ENCODE measurements at places on chromosomes 5 and 9. TPM values are rescaled to one million over a fixed set of nuclear protein-coding genes. Genes with fewer than 3 reads are reported as not detected.

The PRDM9 gene
- polyA plus RNA-seq: not detected

The CCDC152 gene
- polyA plus RNA-seq: 24.6 TPM

- H3K27me3 ChIP-seq: no peaks in the 10 kb centered on the region
- no peak for DNase-seq
- H3K4me3 ChIP-seq: no peak overlapping the region
- H3K27ac ChIP-seq: no peak overlapping the region
These were observed 52.4 kb downstream of the SEC61B start for GRCh38 chr9:99274495-99274894.

DNA sequence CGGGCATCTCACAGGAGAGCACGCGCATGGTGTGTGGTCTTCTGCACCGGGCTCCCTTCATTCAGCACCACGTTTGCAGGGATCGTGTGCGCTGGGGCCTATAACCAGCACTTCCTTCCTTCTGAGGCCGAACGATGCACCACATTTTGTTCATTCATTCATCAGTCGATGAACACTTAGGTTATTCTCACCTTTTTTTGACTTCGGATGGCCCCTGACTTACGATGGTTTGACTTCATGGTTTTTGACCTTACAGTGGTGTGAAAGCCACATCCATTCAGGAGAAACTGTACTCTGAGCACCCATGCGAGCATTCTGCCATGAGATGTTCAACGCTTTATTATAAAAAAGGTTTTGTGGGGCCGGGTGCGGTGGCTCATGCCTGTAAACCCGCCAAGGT is 27.5 kb downstream of the TSPAN17 start:
- H3K4me3 ChIP-seq: no peak overlapping the region
- DNase-seq: no peak
- no peaks in the 10 kb centered on the region for H3K36me3 ChIP-seq
- H3K27ac ChIP-seq: no peak overlapping the region

DNA sequence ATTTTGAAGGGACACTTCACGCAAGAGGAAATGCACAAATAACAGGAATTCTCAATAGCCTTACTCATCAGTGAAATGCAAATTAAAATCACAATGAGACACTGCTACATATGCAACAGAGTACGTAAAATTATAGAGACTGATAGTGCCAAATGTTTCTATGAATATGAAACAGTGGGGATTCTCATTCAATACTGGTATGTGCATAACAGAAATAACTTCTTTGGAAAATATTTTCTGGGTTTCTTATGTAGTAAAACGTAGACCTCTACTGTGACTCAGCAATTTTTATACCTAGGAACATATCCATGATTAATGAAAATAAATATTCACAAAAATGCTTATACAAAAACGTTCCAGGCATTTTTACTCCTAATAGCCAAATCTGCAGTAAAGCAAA is 1625.2 kb downstream of the MAT2B start:
- no peak overlapping the region for H3K4me3 ChIP-seq
- H3K36me3 ChIP-seq: no peaks in the 10 kb centered on the region
- H3K27ac ChIP-seq: no peak overlapping the region
- no peaks in the 10 kb centered on the region for H3K4me1 ChIP-seq
- no peak for DNase-seq

GRCh38 chr5:142845402-142845921 is 75.3 kb downstream of the ARHGAP26 start:
- H3K27me3 ChIP-seq: no peaks in the 10 kb centered on the region
- no peak for DNase-seq
- peaks cover 54% of the 10 kb centered on the region for H3K4me1 ChIP-seq

DNA sequence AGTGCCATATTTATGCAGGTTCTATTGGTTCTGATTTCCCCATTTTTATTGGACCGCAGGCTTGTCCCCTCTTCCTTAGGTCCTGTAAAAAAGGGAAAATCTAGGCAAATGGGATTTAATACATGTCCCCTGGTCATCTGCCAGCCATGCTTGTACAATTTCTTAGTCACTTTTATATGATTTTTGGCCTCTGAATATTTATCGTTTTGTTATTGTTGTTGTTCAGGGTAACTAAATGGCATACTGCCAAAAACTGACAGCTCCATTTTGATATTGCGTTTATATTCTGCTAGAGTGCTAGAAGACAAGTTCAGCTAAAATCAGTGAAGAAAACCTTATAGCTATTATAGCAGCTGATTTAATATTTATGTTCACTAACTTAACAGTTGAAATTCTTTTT is 770.2 kb upstream of the FAM174A start:
- no peaks in the 10 kb centered on the region for H3K27me3 ChIP-seq
- no peaks in the 10 kb centered on the region for H3K4me1 ChIP-seq
- H3K4me3 ChIP-seq: no peak overlapping the region
- H3K36me3 ChIP-seq: no peaks in the 10 kb centered on the region

GRCh38 chr9:98916660-98917059 is 27.0 kb upstream of the COL15A1 start:
- no peak overlapping the region for H3K27ac ChIP-seq
- no peaks in the 10 kb centered on the region for H3K27me3 ChIP-seq
- no peak for DNase-seq
- H3K4me1 ChIP-seq: peaks cover 4% of the 10 kb centered on the region

DNA sequence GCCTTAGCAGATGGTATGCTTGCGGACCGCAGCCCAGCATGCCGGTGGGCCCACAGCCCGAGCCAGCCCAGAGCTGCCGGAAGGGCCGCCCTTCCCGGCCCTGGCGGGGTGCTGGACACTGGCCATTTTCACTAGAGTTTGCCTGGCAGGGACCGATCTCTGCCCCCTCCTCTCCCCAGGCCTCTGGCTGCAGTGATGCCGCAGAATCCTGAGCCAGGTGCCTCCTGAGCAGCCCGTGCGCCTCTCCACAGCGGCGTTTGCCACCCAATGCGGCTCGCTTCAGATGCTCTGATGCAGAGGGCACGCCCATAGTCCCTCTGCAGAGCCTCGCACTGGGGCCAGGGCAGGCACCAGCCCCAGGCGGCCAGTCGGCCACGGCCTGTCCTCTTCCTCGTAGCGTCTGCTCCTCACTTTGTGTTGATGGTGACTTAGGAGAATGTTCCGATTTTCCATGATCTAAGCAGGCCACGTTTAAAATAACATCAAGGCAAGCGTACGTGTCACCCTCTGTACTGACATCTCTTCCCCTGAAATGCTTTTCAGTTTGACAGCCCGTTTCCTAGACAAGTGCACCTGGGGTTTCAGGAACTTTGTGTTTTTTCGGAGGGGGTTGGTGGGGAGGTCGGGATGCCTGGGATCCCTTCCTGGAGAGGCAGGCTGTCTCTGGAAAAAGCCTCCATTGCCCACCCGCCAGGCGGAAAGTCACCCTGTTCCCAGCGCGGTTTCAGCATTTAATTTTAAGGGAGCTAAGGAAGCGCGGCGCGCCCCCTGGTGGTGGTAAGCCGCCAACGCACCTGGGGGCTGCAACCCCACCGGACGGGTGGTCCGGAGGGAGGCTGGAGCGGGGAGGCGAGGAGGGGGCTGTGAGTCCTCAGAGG is 29.8 kb upstream of the HMCN2 start:
- H3K36me3 ChIP-seq: no peaks in the 10 kb centered on the region
- no peak overlapping the region for H3K4me3 ChIP-seq
- H3K27ac ChIP-seq: no peak overlapping the region
- no peaks in the 10 kb centered on the region for H3K27me3 ChIP-seq
- DNase-seq: peak; percentile 93
